ENCODE measurements at places on chromosomes 2 and 18. TPM values are rescaled to one million over a fixed set of nuclear protein-coding genes. Genes with fewer than 3 reads are reported as not detected.

Gene TRIM54
- not detected for total RNA-seq

Gene SLC5A7
- not detected for total RNA-seq

Gene CCNYL1
- 14.9 TPM for total RNA-seq

Gene CABLES1
- total RNA-seq, result 8.9 TPM

Gene SP9
- total RNA-seq, result not detected

Gene RNF152
- 5.4 TPM for total RNA-seq

Gene RAB17
- 1.7 TPM for total RNA-seq

Gene OBSL1
- 84.9 TPM for total RNA-seq

DNA sequence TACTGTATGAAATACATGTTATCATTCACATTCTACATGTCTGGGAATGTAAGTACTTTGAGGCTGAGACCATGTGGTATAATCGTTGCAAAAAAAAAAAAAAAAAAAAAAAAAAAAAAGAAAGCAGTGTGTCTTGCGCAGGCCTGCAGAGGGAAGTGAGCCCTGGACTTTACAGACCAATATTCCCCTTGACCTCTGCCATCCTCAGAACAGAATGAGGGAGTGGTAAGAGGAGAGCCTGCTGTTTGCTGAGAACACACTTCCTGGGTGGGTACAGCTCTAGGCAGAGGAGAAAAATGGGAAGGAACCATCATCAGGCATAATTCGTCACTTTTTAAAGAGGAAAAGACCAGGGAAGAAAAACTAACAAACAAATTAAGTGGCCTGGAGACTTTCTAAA lies 28.8 kb upstream of the TBC1D8 start:
- H3K4me1 ChIP-seq, result peaks cover 11% of the 10 kb centered on the region
- no peaks in the 10 kb centered on the region for H3K27me3 ChIP-seq
- no peak overlapping the region for H3K27ac ChIP-seq
- H3K36me3 ChIP-seq, result no peaks in the 10 kb centered on the region

DNA sequence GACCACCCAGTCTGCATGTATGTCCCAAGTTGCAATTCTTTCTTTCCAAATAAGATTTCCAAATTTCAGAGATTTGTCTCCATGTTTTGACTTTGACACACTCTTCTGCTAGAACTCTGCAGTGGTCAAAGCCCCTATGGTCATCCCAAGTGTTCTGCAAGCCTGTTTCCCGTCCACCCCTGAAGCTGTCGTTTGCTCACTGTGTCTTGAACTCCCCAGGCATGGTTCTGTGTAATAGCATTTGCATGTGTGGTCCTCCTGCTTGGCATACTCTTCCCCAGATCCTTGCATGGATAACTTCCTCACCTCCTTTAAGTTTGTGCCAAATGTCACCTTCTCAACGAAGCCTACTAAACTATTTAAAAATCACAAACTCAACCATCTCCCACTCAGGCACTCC lies 3.9 kb upstream of the MTLN start:
- no peak overlapping the region for H3K4me3 ChIP-seq
- DNase-seq, result no peak
- no peak overlapping the region for H3K27ac ChIP-seq
- no peaks in the 10 kb centered on the region for H3K27me3 ChIP-seq

DNA sequence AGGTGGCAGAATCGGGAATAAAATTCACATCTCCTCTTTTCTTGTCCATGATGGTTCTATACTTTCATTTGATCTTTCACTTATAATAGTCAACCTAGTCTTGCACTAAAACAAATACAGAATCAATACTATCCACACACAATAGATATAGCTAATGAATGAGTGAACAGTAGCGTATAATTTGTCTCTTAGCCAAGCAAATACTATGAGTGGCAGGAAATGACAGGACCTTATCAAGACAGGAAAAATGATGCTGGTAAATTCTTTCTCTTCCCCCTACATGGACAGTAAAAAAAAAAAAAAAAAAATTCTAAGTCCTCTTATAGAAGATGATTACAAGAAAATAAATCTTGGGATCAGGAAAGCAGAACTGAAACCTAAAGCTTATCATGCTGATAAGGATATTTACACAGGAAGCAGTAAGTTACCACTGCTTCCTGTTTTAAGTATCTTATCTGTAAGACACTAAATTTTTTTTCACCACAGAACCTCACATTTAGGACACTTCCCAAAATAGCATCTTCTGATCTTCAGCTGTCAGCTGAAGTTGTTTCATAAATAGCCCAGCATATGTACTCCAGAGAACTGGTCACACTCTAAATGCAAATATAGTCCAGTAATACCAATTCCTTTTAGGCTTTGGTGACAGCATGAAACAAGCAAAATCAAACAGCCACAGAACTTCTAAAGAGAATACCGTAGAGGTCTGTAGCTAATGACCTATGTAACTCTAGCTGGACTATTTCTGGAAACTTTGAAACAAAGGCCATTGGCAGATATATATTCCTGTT lies 27.0 kb downstream of the IRS1 start:
- H3K4me3 ChIP-seq, result no peak overlapping the region
- H3K27ac ChIP-seq, result no peak overlapping the region
- no peaks in the 10 kb centered on the region for H3K27me3 ChIP-seq
- H3K36me3 ChIP-seq, result peaks cover 18% of the 10 kb centered on the region

GRCh38 chr18:27921392-27921791 lies 255.5 kb downstream of the CDH2 start:
- H3K27ac ChIP-seq, result no peak overlapping the region
- peaks cover 6% of the 10 kb centered on the region for H3K4me1 ChIP-seq
- no peaks in the 10 kb centered on the region for H3K27me3 ChIP-seq
- no peaks in the 10 kb centered on the region for H3K36me3 ChIP-seq
- H3K4me3 ChIP-seq, result no peak overlapping the region

GRCh38 chr2:17115042-17115441 lies 403.2 kb downstream of the RAD51AP2 start:
- H3K27ac ChIP-seq, result no peak overlapping the region
- H3K27me3 ChIP-seq, result no peaks in the 10 kb centered on the region
- H3K36me3 ChIP-seq, result no peaks in the 10 kb centered on the region
- DNase-seq, result no peak
- no peaks in the 10 kb centered on the region for H3K4me1 ChIP-seq

GRCh38 chr2:122338000-122338399 lies 582.5 kb downstream of the TSN start:
- DNase-seq, result no peak
- H3K27ac ChIP-seq, result no peak overlapping the region
- no peaks in the 10 kb centered on the region for H3K36me3 ChIP-seq
- no peak overlapping the region for H3K4me3 ChIP-seq
- H3K27me3 ChIP-seq, result no peaks in the 10 kb centered on the region

GRCh38 chr2:85886590-85886989 lies 2.2 kb downstream of the ST3GAL5 start:
- peak overlapping the region; percentile 78 for H3K27ac ChIP-seq
- H3K27me3 ChIP-seq, result no peaks in the 10 kb centered on the region
- H3K4me3 ChIP-seq, result peak overlapping the region; percentile 85
- no peaks in the 10 kb centered on the region for H3K36me3 ChIP-seq

DNA sequence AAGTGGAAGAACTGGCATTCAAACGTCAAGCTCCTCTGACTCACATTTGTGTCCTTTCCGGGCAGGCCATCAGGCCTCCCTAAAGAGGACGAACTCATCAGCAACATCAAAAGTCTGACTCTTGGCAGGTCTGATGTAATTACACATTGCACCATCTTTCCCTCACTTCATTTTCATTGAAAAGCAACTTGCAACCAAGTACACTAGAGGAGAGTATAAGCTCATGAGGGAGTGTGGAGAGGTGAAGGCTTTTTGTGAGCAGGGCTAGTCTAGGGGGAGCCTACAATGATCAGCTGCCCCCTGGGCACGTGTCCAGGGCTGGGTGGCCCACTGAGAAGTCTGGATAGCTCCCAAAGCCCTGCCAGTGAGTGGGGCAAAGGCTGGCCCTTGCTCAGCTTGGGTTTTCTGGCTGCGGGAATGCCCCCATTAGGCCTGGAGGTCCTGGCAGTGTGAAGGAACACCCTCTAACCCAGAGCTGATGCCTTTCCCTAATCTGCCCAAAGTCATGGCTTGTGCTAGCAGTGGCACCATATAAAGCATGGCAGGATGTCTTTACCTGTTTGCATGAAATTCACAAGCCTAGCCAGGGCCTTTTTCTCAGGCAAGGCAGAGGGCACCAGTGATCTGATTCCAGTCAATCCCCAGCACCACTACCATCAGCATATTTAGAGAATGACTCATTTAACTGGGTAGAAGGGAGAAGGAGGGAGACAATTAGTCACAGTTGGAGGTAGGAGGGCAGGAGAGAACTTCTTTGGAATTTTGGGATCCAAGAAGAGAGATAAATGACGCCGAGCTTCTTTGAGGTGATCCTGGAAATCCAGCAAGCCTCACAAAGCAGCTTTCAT lies 8.5 kb upstream of the DAW1 start:
- peaks cover 34% of the 10 kb centered on the region for H3K4me1 ChIP-seq
- peak overlapping the region; percentile 80 for H3K27ac ChIP-seq
- peak overlapping the region; percentile 36 for H3K4me3 ChIP-seq
- H3K27me3 ChIP-seq, result no peaks in the 10 kb centered on the region

GRCh38 chr18:23998820-23999219 lies 15.7 kb upstream of the TTC39C start:
- peaks cover 7% of the 10 kb centered on the region for H3K4me1 ChIP-seq
- H3K27ac ChIP-seq, result no peak overlapping the region
- H3K36me3 ChIP-seq, result no peaks in the 10 kb centered on the region
- no peaks in the 10 kb centered on the region for H3K27me3 ChIP-seq
- H3K4me3 ChIP-seq, result no peak overlapping the region

DNA sequence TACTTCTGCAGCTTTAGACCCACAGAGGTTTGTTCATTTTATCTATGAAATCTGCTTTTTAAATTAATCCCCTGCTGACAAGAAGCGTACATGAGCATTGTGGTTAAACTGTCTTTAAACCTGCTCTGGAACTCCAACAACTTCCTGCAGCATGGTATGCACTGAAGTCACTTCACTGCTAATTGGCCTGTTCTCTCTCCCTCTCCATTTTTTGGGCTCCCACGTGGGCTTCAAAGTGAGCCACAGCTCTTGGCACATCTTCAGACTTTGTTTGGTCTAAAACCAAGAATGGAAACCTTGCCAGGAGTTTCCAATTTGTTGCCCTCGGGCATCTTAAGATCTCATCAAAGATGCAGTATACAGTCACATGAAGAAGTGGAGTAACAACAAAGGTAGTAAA lies 311.4 kb downstream of the LRRTM1 start:
- no peak overlapping the region for H3K4me3 ChIP-seq
- H3K4me1 ChIP-seq, result no peaks in the 10 kb centered on the region
- no peak for DNase-seq
- H3K27me3 ChIP-seq, result peaks cover 7% of the 10 kb centered on the region

GRCh38 chr2:60868589-60869273 lies 12.6 kb upstream of the REL start:
- H3K36me3 ChIP-seq, result no peaks in the 10 kb centered on the region
- no peak overlapping the region for H3K4me3 ChIP-seq
- DNase-seq, result no peak
- H3K27ac ChIP-seq, result no peak overlapping the region
- H3K4me1 ChIP-seq, result no peaks in the 10 kb centered on the region

- H3K27me3 ChIP-seq, result no peaks in the 10 kb centered on the region
- DNase-seq, result peak; percentile 78
- H3K27ac ChIP-seq, result peak overlapping the region; percentile 29
- no peak overlapping the region for H3K4me3 ChIP-seq
- no peaks in the 10 kb centered on the region for H3K36me3 ChIP-seq
Observed at GRCh38 chr2:224948859-224949258, 93.4 kb downstream of the DOCK10 start.

- H3K27ac ChIP-seq, result no peak overlapping the region
- H3K4me3 ChIP-seq, result no peak overlapping the region
- no peaks in the 10 kb centered on the region for H3K27me3 ChIP-seq
- H3K36me3 ChIP-seq, result 0 out of 2 replicates have a peak, but pooled peaks cover 7% of the 10 kb centered on the region
Observed at GRCh38 chr2:221527776-221528309, 44.3 kb downstream of the EPHA4 start.

- H3K27me3 ChIP-seq, result peaks cover 83% of the 10 kb centered on the region
- no peaks in the 10 kb centered on the region for H3K36me3 ChIP-seq
- DNase-seq, result no peak
- no peak overlapping the region for H3K27ac ChIP-seq
Observed at GRCh38 chr2:106997204-106997603, 111.2 kb upstream of the ST6GAL2 start.

GRCh38 chr2:88860421-88861075 lies 169.1 kb downstream of the RPIA start:
- no peak overlapping the region for H3K4me3 ChIP-seq
- peaks cover 13% of the 10 kb centered on the region for H3K27me3 ChIP-seq
- H3K36me3 ChIP-seq, result no peaks in the 10 kb centered on the region
- H3K4me1 ChIP-seq, result no peaks in the 10 kb centered on the region

DNA sequence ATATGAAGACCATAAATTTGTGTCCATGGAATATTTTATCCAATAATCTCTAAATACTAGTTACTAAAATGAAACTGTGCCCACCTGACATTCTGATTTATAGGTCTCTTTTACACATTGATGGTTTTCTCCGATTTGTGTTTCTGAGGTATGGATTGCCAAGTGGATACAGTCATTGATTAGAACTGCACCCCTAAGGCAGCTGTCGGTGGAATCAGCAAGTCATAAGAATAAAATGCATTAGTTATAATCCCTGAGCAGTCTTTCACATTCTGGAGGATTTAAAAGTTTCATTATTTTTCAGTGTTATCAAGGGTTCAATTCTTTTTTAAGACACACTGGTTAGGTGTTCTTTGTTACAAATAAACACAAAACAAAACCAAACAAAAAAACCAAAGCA lies 6.0 kb downstream of the CAVIN2 start:
- peaks cover 15% of the 10 kb centered on the region for H3K4me1 ChIP-seq
- no peak overlapping the region for H3K4me3 ChIP-seq
- no peaks in the 10 kb centered on the region for H3K36me3 ChIP-seq
- no peak for DNase-seq

DNA sequence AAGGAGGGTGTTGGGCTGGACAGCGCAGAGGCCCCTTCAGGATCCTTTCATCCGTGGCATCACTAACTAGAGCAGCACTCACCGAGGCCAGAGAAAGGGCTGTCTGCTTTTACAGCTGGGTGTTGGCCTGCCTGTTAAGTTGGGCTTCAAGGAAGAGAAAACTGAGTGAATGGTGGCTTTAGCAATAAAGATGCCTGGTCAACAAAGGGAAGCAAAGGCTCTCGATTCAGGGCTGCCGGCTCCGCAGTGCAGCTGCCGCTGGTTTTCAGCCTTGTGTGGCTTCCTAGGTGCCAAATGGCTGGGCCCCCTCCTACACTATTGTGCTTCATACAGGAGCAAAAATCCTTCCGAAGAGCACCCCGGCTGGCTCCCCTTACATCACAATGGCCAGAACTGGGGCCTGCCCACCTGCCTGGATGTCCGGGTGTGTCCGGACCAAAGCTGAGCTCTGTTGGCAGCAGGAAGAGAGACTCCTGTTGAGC lies 61.0 kb upstream of the GPR45 start:
- H3K4me1 ChIP-seq, result no peaks in the 10 kb centered on the region
- H3K4me3 ChIP-seq, result no peak overlapping the region
- no peak overlapping the region for H3K27ac ChIP-seq
- peaks cover 41% of the 10 kb centered on the region for H3K27me3 ChIP-seq
- DNase-seq, result no peak
- no peaks in the 10 kb centered on the region for H3K36me3 ChIP-seq
